ENCODE measurements at places on chromosomes 2 and 18.

GRCh38 chr2:160249876-160250275, 49.8 kb upstream of the ITGB6 start:
- peak; percentile 46 for DNase-seq

DNA sequence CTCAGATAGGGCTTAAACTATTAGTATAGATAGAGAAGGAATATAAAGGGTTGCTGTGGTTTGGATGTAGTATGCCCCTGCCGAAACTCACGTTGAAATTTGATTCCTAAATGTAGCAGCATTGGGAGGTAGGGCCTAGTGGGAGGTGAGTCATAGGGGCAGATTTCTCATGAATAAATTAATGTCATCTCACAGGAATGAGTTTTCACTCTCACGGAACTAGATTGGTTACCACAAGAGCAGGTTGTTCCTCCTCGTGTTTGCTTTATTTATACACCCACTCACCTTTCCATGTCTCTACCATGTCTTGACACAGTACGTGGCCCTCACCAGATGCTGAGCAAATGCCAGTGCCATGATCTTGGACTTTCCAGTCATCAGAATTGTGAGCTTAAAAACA, 218.2 kb downstream of the RBM43 start:
- no peak for DNase-seq

- no peak for DNase-seq
Observed at GRCh38 chr18:7737550-7737949, 170.4 kb downstream of the PTPRM start.

GRCh38 chr2:160657196-160657595, 163.6 kb upstream of the RBMS1 start:
- no peak for DNase-seq

DNA sequence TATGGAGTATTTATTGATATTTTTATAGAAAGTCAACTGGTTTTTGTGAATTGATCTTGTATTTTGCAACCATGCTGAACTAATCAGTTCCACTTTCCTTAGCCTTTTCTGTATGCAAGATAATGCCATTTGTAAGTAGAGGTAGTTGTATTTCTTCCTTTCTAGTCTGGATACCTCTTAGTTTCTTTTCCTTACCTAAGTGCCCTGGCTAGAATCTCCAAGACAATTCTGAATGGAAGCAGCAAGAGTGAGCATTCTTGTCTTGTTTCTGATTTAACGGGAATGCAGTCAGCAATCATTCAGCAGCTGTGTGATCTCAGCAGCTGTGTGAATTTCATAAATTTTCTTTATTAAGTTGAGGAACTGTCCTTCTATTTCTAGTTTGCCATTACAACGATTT, 73.4 kb downstream of the NRXN1 start:
- DNase-seq: no peak

GRCh38 chr18:13252686-13253410, 34.3 kb downstream of the LDLRAD4 start:
- no peak for DNase-seq

DNA sequence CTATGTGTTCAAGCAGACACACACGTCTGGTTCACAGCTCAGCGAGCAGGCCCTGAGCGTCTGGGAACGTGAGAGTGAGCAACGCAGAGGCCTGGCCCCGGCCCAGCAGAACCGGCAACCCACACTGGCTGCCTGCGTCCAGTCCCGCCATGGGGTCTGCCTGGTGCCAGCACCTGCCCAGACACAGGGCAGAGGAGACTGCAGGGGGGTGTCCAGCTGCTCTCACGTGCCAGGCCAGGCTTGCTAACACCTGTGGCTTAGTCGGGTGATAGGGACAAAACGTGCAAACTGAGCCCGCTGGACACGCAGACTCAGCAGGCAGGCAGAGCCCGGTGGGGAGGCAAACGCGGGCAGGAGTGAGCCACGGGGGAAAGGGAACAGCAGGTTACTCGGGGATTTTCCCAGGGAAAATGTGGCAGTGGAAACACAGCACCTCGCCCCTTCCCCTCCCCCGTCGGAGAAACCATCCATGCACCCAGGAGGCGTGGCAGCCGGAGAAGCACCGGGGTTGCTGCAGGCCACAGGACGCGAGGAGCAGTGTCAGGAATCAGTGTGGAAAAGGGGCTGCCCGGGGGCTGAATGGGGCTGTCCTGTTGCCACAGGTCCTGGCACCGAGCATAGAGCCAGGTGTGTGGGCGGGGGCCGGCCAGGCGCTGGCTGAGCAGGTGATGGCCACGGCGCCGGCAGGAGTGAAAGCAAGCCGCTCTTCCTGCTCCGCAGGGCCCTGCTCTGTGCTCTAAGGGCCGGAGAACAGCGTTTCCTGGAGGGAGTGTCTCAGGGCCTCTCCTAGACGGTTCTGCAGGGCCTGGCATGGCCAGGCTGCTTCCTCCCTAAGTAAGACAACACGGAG, 154.7 kb downstream of the HDAC4 start:
- no peak for DNase-seq

DNA sequence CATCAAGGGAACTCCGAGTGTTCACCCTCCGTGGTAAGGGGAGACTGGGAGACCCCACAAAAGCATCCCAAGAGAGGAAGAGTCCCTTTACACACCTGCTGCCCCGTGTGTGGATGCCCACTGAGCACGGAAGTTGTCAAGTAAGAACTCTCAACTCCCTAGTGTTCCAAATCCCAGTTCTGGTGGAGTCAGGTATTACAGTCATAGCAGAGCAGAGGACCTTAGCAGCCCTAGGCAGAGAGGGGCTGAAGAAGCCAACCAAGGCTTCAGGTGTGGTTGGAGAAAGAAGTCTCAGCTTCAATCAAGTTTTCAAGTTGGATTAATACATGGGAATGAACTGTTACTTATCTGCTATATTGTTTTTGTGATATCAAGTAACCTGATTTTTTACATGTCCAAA, 512.5 kb downstream of the RNF144A start:
- no peak for DNase-seq

DNA sequence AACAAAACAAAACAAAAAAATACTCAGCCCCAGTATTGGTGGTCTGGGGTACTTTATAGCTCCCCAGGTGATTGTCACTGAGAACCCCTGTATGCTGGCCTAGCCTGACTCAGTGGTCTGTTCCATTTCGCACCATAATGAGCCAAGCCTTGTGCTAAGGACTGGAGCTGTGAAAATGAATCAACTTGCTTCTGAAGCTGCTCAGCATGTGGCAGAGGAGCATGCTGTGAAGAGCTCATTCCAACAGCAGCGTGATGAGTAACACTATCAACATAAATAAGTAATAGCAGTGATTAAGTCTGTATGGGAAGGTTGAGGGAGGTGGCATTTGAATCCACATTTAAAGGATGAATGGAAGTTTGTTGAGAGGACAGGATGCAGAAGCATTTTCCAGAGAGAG, 67.2 kb upstream of the ATL2 start:
- DNase-seq: no peak

DNA sequence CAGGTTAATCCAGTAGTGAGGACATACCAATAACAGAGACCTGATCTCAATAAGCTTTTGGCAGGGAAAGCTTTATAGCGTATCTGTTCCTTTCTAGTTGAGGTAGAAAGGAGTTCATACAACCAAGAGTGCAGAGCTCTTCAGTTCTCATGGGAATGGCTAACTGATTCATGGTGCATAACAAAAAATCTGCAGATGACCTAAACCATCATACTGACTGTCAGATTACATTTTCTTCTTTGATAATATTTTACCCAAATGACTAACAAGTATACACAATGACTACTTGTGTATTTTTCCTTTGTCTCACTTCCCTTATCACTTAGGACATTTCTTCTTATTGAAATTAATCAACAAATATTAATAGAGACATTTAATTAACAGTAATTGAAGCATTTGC, 140.0 kb upstream of the SERTAD2 start:
- no peak for DNase-seq

DNA sequence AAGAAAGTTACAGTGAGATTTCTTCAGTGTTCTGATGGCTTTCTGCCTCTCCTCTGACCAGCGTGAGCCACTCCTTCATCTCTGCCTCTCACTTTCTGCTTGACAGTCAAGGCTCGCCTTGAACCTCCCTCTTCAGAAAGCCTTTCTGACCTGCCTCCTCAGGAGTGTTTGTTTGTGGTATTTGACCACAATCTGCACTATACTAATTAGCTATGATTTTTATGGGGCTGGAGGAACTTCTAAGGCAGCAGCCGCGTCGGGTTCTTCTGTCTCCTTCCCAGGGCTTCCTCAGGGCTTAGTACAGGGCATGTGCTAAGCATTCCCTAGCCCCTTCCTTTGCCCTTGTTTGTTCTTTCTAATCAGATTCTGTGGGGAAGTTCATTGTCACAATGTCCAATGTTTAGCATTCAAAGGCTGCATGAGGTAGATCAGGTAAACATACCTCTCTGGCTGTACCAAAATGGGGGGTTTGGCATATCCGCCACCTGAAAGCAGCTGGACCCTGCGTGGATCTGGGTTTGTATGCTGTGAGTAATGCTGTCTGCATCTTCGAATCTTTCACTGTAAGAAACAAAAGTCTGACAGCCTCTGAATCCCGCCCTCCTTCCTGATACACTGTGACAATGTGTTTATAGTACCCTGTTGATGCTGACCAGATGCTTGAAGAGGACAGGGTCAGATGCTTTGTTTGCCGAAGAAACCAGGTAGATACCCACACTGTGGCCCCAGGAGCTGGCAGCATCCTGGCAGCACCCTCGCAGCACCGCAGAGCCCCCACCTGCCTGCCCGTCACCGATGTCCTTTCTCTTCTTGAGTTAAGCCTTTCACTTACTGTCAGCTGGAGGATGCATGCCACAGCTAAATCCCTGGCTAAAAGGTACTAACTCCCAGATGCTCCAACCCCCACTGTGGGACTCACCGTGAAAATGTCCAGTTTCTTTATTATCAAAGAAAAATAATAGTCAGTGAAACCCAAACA, 260.8 kb upstream of the HDAC4 start:
- no peak for DNase-seq

DNA sequence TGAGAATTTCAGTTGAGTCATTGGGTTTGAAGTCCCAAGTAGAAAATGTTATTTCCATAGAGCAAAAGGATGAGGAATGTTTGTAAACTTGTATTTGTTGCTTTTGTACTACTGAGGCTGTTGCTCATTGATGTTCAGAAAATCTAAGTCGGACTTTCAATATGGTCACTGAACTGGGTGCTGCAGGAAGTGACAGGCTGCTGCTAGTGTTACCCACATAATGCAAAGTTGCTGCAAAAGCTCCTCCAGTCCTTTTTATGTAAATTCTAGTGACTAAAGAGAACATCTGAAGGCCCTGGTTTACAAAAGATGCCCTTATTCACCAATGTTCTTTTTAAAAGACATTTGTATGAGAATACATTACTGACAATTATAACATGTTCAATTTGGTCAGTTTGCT, 131.1 kb upstream of the FAM98A start:
- no peak for DNase-seq

- DNase-seq: no peak
Observed at GRCh38 chr2:116094196-116094595, 1651.8 kb downstream of the DPP10 start.

DNA sequence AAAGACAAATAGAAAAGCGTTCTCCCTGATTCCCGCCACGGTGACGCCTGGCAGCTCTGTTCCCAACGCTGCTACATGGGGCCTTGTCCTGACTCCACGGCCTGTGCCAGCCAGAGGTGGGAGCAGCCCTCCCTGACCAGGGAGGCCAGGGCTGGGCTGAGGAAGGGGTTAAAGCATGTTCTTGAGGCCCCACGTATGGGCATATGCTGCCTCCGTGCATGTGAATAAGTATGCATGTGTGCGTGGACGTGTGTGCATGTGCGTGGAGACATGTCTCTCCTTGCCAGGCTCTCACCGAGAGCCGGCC, 1.6 kb upstream of the SNED1 start:
- DNase-seq: no peak

- DNase-seq: no peak
Observed at GRCh38 chr18:73384246-73384645, 516.5 kb upstream of the NETO1 start.

DNA sequence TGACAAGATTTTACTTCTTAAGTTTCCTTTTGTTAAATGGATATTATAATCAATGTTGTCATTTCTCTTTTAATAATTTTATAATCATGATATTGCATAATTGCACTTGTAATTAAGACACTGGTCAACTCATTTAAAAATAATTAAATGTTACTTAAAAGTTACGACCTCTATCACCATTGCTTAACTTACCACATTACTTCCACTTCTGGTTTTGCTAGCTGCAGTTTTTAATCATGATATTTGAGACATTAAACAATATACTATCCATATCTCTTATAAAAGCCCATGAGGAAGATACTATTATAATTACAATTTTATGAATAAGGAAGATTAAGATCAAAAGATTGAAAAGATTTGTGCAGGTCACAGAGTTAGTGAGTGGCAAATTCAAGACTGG, 502.0 kb downstream of the RNF144A start:
- no peak for DNase-seq

DNA sequence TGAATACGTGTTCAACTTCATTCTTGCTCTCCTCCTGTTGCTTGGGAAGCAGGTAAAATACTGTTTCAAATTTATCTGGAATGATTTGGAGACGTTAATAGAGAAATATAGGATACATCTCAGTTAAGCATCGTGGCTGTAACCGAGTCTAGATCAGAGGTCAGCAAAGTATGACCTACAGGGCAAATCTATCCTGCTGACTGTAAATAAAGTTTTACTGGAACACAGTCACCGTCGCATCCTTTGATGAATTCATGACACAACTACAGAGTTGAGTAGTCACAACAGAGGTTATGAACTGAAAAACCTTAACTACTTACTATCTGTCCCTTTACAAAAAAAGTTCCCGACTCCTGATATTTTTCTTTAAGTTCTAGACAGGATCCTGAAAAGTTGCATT, 86.6 kb downstream of the SP100 start:
- DNase-seq: no peak

DNA sequence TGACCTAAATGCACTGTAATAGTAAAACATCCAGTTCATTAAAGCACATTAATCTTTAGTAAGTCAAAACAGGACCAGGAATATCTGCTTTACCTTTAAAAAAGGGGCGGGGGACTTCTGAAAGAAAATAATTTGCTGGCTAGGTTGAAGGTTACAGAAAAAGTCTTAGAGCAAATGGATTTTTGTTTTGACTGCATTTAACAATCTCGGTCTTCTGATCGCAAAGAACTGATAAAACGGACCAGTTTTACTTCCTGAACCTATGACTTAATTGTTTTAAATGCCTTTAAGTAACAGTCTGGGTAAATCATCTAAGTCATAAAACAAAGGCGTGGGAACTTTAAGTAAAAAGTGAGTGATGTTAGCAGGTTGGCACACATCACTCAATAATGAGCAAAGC, 783 bp downstream of the BUB1 start:
- no peak for DNase-seq

GRCh38 chr2:235432741-235433520, 60.9 kb upstream of the AGAP1 start:
- DNase-seq: peak; percentile 20

DNA sequence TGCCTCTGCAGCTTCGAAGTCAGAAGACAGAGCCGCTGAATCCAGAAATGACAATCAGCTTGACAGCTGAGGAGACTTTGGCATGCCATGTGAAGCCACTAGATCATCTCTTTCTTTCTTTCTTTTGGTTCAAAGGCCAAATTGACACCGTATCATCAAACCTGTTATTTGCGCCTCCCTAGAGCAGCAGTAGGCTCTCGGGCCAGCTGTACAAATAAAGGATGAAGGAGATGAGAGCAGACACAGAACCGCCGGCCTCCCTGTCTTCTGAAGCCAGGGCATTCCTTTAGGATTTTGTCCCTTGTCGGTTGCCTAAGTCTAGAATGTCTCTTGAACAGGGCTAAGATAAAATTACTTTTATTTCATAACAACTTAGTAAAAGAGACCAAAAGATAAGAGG, 36.8 kb downstream of the COL4A4 start:
- DNase-seq: no peak

- no peak for DNase-seq
Observed at GRCh38 chr18:44805176-44805575, 124.5 kb downstream of the SETBP1 start.

- peak; percentile 72 for DNase-seq
Observed at GRCh38 chr2:134677856-134678756, 40.7 kb downstream of the TMEM163 start.

Data from muscle of arm (tissue), 14 donors.